ENCODE measurements at places on chromosomes 11 and 22.

DNA sequence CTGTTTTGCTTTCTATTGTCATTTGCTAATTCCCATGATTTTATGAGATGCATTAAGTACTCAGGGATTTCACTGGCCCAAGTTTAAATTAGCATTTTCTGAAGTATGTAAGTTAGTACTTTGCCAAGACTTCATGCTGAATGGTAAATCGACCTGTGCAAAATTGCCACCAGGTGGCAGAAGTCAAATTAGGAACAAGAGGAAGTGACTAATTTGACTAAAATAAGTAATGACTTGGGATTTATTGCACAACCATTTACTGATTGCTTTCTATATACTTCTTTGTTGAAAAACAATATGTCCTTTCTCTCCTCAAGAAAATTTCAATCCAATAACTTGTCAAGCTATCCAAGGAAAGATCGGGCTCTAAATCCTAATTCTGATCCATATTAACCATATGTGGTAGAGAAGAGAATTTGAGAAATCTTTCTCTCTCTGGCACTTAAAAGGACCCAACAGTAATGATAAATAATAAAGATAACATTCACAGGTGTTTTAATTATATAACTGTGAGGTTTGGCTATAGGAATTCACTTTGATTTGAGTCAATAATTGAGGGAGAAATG lies 253.7 kb upstream of the CHORDC1 start:
- DNase-seq: no peak

- no peak for DNase-seq
Observed at GRCh38 chr11:111676878-111677585, 74.8 kb downstream of the SIK2 start.

DNA sequence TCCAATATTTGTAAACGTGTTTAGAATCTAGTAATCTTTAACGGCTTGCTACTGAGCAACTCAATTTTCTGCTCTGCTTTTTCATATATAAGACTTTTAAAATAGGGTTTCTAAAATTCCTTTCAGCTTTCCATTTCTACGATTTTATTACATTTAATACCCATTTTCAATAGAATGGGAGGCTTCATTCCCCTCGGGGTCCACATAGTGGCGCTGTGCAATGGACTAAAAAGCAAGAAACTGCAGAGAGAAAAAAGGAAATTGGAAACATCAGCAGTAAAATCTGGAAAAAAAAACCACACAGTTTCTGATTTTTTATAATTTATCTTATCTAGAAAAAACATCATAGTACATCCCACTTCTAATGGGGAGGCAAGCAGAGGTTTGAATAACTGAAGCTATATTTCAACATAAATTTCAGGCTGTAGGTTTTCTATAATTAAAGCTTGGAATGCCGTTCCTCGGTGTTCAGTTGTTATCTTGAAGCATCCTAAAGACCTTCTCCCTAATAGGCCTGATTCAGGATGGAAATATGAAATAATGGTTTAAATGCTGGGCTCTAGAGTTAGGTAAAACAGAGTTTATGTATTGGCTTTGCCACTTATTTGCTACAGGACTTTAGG lies 18.7 kb upstream of the JHY start:
- DNase-seq: peak; percentile 45

- DNase-seq: no peak
Observed at GRCh38 chr11:24060125-24060524, 436.7 kb upstream of the LUZP2 start.

GRCh38 chr11:35815556-35816315 lies 128.1 kb upstream of the LDLRAD3 start:
- DNase-seq: no peak
